ENCODE measurements at places on chromosomes 1 and 21.

GRCh38 chr1:67614511-67614934, 70.5 kb upstream of the GADD45A start:
- H3K4me1 ChIP-seq: peaks cover 6% of the 10 kb centered on the region
- no peak overlapping the region for H3K27ac ChIP-seq
- DNase-seq: no peak
- H3K27me3 ChIP-seq: peaks cover 36% of the 10 kb centered on the region
- no peak overlapping the region for H3K4me3 ChIP-seq

- H3K36me3 ChIP-seq: no peaks in the 10 kb centered on the region
- no peak for DNase-seq
- no peak overlapping the region for H3K27ac ChIP-seq
- no peak overlapping the region for H3K4me3 ChIP-seq
- peaks cover 41% of the 10 kb centered on the region for H3K27me3 ChIP-seq
Observed at GRCh38 chr1:95309031-95309471, 75.0 kb downstream of the RWDD3 start.

DNA sequence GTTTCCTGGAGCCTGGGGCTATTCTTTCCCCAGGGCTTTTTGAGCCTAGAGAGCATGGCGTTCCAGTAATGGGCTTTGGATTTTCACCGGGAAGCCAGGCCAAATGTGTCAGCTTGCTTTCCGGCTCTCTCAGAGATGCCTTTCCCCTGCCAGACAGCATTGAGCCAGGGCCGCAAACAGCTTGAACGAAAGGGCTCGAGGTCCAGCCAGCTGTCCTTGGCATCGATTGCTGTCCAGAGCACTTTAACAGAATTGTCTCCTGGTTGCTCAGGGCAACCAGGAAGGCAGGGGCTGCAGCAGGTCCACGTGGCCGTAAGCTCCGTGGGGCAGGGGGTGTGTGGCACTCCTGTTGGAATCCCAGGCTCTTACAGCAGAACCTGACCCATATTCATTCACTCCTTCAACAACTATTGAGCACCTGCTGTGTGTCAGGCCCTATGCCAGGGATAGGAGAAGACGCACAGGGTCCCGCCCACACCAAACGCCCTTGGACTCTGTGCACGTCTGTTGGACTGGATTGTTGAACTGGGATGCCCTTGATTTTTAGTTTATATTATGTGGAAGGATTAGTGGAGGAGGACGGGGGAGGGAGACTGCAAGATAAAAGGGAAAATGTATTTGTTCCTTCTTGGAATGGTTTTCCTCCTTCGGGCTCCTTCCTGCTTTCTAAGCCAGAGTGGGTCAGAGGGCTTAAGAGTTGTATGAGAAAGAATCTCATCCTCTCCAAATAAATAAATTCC, 38.7 kb upstream of the EFHD2 start:
- peaks cover 3% of the 10 kb centered on the region for H3K36me3 ChIP-seq
- H3K4me1 ChIP-seq: peaks cover 3% of the 10 kb centered on the region
- no peak overlapping the region for H3K27ac ChIP-seq
- peaks cover 28% of the 10 kb centered on the region for H3K27me3 ChIP-seq
- no peak overlapping the region for H3K4me3 ChIP-seq

DNA sequence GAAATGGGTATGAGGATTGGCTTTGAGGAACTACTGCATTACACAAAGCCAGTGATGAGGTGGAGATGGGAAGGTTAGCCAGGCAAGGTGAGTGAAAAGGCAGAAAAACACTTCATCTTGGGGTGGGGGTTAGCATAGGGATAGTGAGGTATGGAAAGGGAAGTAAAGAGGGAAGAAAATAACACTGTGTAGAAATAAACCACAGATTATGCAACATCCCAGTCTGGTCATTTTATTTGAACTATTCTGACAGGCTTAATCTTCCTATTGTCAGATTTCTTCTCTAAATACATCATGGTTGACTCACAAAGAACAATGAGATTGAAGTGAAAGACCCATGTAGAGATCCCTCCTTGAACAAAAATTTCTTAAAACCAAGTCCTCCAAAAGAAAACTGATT, 640.2 kb downstream of the PTPRC start:
- no peak overlapping the region for H3K4me3 ChIP-seq
- H3K36me3 ChIP-seq: no peaks in the 10 kb centered on the region
- no peak for DNase-seq

DNA sequence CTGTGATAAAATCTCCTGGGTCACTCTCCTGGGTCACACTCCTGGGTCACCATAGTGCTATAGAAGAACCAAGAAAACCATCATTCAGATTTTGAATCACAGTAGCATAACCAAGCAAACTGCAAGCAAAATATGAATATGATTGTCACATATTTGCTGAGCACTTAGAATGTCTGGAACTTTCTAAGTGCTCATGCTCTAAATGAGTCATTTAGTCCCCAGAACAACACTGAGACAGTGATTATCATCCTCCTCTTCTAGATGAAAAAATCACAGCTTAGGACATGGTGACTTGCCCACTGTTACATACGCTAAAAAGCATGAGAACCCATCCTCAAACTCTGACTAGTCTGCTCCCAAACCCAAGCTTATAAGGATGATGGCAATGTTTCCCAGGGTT, 39.5 kb upstream of the DDAH1 start:
- H3K27ac ChIP-seq: no peak overlapping the region
- H3K4me1 ChIP-seq: no peaks in the 10 kb centered on the region
- no peak for DNase-seq
- H3K4me3 ChIP-seq: no peak overlapping the region
- H3K27me3 ChIP-seq: peaks cover 16% of the 10 kb centered on the region
- peaks cover 3% of the 10 kb centered on the region for H3K36me3 ChIP-seq

DNA sequence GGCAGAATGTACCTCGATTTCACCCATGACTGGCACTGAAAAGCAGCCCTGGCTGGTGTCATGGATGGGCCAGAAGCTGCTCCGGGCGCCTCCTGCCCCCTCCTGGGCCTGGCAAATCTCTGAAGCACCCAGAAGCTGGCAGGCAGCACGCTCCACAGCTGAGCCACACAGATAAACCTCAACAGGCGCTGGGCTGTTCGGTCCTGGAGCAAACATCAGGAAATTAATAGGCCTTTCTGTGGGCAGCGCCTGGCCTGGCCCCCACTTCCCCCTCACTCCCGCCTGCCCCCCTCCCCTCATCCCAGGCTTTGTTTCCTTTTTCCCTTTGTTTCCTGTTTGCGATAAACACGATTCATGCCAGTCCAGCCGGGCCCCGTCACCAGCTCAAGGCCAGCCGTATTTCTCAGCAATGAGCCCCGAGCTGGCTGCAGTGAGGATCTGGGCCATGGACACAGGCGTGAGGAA, 20.1 kb upstream of the DISP3 start:
- H3K27me3 ChIP-seq: peaks cover 79% of the 10 kb centered on the region
- peaks cover 2% of the 10 kb centered on the region for H3K36me3 ChIP-seq
- H3K27ac ChIP-seq: no peak overlapping the region
- H3K4me1 ChIP-seq: peaks cover 14% of the 10 kb centered on the region
- no peak for DNase-seq

DNA sequence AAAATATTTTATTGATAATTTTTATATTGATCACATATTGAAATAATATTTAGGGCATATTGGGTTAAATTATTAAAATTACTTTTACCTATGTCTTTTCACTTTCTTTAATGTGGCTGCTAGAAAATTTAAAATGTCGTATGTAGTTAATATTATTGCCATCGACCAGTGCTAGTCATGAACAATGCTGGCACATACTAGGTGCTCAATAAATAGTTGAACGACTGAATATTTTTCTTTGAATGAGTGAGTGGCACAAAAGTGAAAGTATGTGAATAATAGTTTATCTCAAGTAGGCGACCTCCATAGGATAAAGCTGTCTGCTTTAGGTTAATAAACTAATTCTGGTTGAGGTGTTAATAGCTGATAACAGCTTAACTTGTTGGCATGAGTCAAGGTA, 150.8 kb upstream of the FGGY start:
- no peak for DNase-seq
- H3K4me3 ChIP-seq: peak overlapping the region; percentile 97
- peaks cover 29% of the 10 kb centered on the region for H3K4me1 ChIP-seq
- H3K27me3 ChIP-seq: no peaks in the 10 kb centered on the region
- peaks cover 2% of the 10 kb centered on the region for H3K36me3 ChIP-seq

- H3K36me3 ChIP-seq: no peaks in the 10 kb centered on the region
- peaks cover 20% of the 10 kb centered on the region for H3K27me3 ChIP-seq
- DNase-seq: no peak
- H3K4me1 ChIP-seq: peaks cover 2% of the 10 kb centered on the region
- H3K27ac ChIP-seq: no peak overlapping the region
- H3K4me3 ChIP-seq: no peak overlapping the region
Observed at GRCh38 chr1:203567596-203567995, 59.0 kb upstream of the ATP2B4 start.

GRCh38 chr1:24279590-24280232, 39.4 kb upstream of the GRHL3 start:
- H3K4me3 ChIP-seq: no peak overlapping the region
- peaks cover 9% of the 10 kb centered on the region for H3K4me1 ChIP-seq
- H3K27me3 ChIP-seq: peaks cover 5% of the 10 kb centered on the region

GRCh38 chr1:234507626-234508387, 28.8 kb upstream of the TARBP1 start:
- peaks cover 2% of the 10 kb centered on the region for H3K4me1 ChIP-seq
- no peak overlapping the region for H3K27ac ChIP-seq
- no peak overlapping the region for H3K4me3 ChIP-seq
- DNase-seq: no peak

GRCh38 chr1:42348498-42348897, 13.5 kb upstream of the FOXJ3 start:
- peaks cover 55% of the 10 kb centered on the region for H3K27me3 ChIP-seq
- H3K27ac ChIP-seq: no peak overlapping the region
- no peak for DNase-seq
- no peaks in the 10 kb centered on the region for H3K36me3 ChIP-seq

GRCh38 chr21:44093761-44094160, 13.4 kb upstream of the PWP2 start:
- DNase-seq: no peak
- H3K27me3 ChIP-seq: no peaks in the 10 kb centered on the region
- H3K4me3 ChIP-seq: no peak overlapping the region
- no peak overlapping the region for H3K27ac ChIP-seq
- H3K4me1 ChIP-seq: peaks cover 18% of the 10 kb centered on the region

DNA sequence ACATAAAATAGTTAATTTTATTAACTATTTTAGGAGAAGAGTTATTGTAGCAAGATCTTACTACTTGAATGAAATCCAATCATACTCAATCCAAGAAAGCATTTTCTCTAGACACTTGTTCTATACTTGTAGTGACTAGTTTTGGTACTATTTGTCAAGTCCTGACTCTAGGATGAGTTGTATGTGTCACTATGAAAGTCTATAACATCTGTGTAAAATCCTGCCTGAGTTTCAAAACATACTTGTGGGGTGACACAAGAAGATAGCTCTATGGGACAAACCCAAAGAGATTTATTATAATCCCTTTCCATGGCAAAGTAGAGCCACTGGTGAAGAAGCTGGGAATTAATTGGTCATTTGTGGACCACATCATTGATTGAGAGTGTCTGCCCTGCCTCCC, 1042.2 kb upstream of the ADGRL4 start:
- no peak overlapping the region for H3K27ac ChIP-seq
- H3K36me3 ChIP-seq: no peaks in the 10 kb centered on the region
- H3K4me3 ChIP-seq: no peak overlapping the region
- H3K27me3 ChIP-seq: no peaks in the 10 kb centered on the region
- H3K4me1 ChIP-seq: no peaks in the 10 kb centered on the region

- no peak overlapping the region for H3K27ac ChIP-seq
- DNase-seq: no peak
- peaks cover 39% of the 10 kb centered on the region for H3K27me3 ChIP-seq
- H3K4me1 ChIP-seq: peaks cover 4% of the 10 kb centered on the region
Observed at GRCh38 chr21:45019887-45020537, 54.4 kb upstream of the ADARB1 start.

GRCh38 chr1:3033790-3034090, 12.5 kb downstream of the ACTRT2 start:
- H3K4me3 ChIP-seq: peak overlapping the region; percentile 59
- no peaks in the 10 kb centered on the region for H3K36me3 ChIP-seq
- peak overlapping the region; percentile 24 for H3K27ac ChIP-seq
- H3K27me3 ChIP-seq: no peaks in the 10 kb centered on the region

GRCh38 chr1:3910857-3911845, 11.1 kb upstream of the C1orf174 start:
- peaks cover 5% of the 10 kb centered on the region for H3K4me1 ChIP-seq
- no peaks in the 10 kb centered on the region for H3K36me3 ChIP-seq
- peak; percentile 70 for DNase-seq
- peaks cover 6% of the 10 kb centered on the region for H3K27me3 ChIP-seq
- H3K4me3 ChIP-seq: peak overlapping the region; percentile 45

- peak overlapping the region; percentile 32 for H3K27ac ChIP-seq
- H3K36me3 ChIP-seq: no peaks in the 10 kb centered on the region
- peaks cover 20% of the 10 kb centered on the region for H3K4me1 ChIP-seq
- H3K27me3 ChIP-seq: peaks cover 6% of the 10 kb centered on the region
- no peak overlapping the region for H3K4me3 ChIP-seq
Observed at GRCh38 chr1:93616996-93617669, 64.5 kb downstream of the BCAR3 start.

- no peaks in the 10 kb centered on the region for H3K27me3 ChIP-seq
- peak overlapping the region; percentile 45 for H3K27ac ChIP-seq
- DNase-seq: no peak
- H3K36me3 ChIP-seq: peaks cover 2% of the 10 kb centered on the region
- H3K4me1 ChIP-seq: peaks cover 22% of the 10 kb centered on the region
Observed at GRCh38 chr1:45306319-45306718, 20.4 kb upstream of the HPDL start.

DNA sequence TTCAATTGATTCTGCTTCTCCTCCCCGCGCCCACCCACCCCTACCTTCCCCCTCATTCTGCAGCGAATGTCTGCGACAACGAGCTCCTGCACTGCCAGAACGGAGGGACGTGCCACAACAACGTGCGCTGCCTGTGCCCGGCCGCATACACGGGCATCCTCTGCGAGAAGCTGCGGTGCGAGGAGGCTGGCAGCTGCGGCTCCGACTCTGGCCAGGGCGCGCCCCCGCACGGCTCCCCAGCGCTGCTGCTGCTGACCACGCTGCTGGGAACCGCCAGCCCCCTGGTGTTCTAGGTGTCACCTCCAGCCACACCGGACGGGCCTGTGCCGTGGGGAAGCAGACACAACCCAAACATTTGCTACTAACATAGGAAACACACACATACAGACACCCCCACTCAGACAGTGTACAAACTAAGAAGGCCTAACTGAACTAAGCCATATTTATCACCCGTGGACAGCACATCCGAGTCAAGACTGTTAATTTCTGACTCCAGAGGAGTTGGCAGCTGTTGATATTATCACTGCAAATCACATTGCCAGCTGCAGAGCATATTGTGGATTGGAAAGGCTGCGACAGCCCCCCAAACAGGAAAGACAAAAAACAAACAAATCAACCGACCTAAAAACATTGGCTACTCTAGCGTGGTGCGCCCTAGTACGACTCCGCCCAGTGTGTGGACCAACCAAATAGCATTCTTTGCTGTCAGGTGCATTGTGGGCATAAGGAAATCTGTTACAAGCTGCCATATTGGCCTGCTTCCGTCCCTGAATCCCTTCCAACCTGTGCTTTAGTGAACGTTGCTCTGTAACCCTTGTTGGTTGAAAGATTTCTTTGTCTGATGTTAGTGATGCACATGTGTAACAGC, 339.9 kb downstream of the NTNG1 start:
- H3K4me1 ChIP-seq: peaks cover 3% of the 10 kb centered on the region
- no peak overlapping the region for H3K4me3 ChIP-seq
- no peaks in the 10 kb centered on the region for H3K36me3 ChIP-seq
- peaks cover 47% of the 10 kb centered on the region for H3K27me3 ChIP-seq
- H3K27ac ChIP-seq: no peak overlapping the region
